NAMALWA (cell line): ENCODE measurements at places on chromosomes 12 and 14.

DNA sequence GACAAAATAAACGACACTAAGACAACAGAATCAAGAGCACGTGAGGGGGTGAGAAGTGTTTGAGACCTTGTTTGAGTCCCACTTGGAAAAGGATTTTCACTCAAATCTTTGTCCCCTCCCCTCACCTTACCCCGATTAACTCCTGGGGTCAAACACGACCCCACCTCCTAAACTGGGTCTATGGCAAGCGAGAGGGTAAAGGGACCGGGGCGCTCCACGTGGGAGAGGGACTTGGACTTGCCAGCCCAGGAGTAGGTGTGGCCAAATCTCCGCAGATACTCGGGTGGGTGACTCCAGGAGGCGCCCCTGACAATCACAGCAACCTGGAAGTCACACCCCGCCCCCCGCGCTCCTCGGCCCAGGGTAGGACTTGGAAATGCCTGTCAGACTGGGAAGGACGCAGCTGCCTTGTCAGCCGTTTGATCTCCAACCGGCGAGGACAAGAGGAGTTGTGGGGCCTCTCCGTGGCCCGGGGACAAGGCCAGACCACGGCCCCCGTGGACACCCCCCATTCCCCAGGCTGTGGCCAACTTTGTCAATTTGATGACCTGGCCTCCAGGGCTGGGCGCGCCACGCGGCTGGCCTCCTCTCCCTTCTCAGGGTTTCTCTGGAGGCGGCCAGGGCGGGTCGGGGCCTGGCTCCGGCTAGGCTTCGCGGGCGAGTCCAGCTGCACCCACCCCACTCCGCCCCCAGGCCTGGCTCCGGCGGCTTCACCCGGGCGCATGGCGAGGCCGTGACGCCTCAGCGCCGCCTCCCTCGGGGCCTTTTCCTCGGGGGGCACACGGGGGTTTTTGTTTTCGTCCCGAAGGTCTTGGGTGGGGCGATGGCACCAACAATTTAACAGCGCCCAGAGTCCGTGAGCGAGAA lies 1.1 kb upstream of the BCL11B start:
- no peak for DNase-seq

- no peak for DNase-seq
These were observed 377.4 kb downstream of the NAV3 start for GRCh38 chr12:78208092-78208491.

DNA sequence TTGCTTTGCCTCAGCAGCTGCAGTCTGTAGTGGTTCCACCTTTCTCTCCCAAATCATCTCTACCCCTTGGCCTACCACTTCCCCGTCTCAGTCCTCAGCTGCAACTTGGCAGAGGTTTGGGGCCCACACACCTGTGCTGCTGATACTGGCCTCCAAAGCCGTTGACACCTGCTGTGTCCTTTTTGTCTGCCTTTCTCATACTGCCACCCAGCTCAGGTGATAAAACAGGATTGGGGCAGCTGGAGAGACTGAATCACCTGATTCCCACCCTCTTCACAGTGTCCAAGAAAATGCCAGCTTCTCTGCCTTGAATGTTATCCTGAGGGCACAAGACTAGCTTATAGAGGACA lies 103.7 kb downstream of the ETV6 start:
- DNase-seq, result peak; percentile 47

DNA sequence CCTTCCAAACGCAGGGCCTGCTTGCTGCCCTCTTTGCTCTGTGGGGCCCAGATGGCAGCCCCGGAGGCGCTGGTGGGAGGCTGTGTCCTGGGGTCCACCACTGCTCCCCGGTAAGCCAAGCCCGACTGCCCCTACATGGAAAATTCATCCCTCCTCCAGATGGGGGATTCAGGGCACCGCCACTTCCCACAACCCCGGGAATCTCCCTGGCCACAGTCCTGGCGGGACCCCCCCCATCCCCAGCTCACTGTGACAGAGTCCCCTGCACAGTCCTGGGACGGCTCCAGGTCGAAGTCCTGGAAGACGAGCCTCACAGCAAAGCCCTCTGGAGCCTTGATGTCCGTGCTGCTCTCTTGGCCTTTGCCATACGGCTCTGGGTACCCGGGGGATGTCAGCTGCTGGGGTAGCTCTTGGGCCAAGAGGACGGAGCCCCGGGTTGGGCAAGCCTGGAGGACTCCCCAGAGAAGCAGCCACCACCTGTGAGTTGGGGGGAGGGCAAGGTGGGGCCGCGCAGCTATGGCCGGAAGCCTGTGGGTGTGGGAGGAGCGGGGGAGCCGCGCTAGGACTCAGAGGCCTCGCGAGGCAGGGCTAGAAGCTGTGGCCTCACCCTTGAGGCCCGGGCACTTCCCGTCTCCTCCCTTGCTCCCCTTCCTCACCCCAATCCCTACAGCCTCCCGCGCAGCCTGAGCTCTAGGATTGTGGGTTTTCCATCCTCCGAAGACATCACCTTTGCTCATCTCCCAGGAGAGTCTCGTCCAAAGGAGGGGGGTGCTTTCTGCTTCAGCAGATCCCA lies 815 bp downstream of the C1RL start:
- peak; percentile 68 for DNase-seq

DNA sequence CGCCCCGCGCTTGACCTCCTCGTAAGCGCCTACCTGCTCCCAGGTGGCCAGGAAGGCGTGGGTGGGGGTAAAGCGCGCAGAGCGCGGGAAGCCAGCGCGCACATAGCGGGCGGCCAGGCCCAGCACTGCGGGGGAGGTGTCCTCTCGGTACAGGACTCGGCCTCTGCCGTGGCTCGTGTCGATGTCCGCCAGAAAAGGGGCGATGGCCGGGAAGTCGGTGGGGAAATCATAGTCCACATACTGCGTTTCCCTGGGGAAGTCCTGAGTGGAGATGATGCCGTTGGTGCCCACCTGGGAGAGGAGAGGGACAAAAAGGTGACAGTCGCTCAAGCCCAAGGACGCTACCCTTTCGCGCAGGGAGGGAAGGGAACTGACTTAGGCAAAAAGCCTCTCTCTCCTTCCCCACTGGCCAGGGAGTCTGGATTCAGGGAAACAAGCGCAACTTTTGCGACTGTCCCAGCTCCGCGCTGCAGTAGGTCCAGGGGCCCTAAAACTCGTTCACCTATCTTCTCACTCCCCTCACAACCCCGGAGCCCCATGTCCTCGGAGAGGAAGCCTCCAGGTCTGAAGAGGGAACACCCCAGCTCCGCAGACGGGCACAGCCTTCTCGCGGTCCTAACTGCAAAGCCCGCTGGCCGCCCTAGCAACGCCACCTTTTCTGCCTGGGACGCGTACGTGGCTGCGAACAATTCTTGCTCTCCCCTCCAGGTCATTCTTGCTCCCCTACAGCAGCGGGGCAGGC lies 815 bp downstream of the NID2 start:
- no peak for DNase-seq

GRCh38 chr14:86055512-86056075 lies 525.6 kb downstream of the FLRT2 start:
- DNase-seq, result peak; percentile 17

DNA sequence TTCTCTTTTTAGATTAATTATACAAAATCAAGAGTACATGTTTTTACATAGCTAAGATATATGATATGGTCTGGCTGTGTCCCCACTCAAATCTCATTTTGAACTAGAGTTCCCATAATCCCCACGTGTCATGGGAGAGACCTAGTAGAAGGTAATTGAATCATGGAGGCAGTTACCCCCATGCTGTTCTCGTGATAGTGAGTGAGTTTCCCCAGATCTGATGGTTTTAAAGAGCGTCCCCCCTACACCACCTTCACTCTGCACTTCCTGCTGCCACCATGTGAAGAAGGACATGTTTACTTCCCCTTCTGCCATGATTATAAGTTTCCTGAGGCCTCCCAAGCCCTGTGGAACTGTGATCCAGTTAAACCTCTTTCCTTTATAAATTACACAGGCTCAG lies 21.4 kb upstream of the DRAM1 start:
- no peak for DNase-seq

DNA sequence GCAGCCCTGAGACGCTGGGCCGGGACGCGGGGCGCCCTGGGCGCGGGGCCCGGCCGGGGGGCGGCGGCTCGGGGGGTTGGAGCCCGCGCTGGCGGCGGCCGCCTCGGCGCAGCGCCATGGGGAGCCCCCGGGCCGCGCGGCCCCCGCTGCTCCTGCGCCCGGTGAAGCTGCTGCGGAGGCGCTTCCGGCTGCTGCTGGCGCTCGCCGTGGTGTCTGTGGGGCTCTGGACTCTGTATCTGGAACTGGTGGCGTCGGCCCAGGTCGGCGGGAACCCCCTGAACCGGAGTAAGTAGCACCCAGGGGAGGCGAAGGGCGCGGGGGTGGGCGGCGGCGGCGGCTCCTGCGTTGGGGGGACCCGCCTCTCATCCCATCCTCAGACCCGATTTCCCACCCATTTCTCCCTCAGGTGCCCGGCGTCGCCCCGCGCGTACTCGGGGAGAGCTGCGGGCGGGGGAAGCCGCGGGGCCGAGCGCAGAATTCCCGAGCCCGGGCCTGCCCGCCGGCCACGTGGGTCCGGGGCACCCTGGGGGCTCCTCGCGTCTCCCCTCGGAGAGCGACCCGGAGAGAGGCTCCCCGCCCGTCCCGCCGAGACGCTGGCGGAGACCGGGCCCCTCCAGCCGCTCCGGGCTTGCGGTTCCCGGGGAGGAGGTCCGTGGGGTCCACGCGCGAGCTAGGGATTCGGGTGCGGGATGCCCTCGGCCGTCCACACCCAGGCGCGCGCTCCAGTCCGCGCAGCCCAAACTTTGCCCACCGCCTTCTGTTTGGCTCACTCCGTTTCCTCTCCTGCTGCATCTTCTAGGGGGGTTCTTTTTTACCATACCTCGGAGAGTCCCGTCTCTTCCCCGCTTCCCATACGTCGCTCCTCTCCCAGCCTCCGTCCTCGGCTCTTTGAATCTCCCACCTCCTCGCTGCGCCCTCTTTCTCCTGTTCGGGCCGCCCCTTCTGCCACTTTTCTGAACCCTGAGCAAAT lies 807 bp downstream of the B4GALNT3 start:
- DNase-seq, result peak; percentile 28

- DNase-seq, result peak; percentile 50
These were observed 7.0 kb downstream of the ETNK1 start for GRCh38 chr12:22631863-22632463.

DNA sequence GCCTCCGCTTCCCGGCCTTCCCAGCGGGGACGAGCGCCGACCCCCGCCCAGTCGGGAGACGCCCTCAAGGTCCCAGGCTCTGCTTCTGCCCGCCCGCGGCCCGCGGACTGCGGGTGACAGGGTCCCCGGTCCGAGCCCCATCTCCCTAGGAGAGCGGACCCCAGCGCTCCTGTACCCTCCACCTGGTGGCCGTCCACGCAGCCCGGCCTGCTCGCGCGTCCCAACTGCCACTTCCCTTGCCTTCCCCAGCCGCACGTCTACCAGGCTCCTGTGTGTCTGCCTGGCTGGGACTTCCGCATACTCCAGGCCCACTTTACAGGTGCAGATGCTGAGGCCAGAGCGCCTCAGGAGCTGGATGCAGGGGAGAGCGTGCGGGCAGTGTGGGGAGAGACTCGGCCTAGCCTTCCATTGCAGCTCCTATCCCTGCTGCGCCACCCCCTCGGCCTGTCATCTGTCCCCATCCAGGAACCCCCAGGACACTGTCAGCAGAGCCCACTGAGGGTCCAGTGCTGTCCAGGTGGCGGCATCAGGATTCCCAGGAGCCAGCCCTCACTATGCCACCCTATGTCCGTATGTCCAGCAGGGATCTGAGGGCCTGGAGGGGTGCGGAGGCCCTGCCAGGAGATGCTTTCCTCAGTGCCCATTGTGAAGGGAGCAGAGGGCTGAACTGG lies 8.0 kb upstream of the ANKRD9 start:
- DNase-seq, result no peak

GRCh38 chr12:58668233-58668632 lies 252.1 kb downstream of the LRIG3 start:
- DNase-seq, result no peak

DNA sequence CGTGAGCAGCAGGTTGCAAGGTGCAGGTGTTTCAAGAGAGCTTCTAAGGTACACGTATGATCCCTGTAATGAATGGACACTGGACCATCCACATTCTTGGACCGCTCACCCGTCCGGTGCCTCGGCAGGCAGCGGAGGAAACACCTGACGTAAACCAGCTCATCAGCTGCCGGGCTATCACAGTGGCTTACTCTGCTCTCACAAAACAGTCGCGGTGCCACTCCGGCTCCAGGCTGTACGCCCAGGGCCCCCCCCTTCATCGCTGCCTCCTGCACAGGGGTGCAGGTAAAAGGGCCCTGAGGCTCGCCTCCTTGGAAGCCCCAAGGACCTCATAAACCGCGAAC lies 436 bp downstream of the VPS33A start:
- DNase-seq, result peak; percentile 62

DNA sequence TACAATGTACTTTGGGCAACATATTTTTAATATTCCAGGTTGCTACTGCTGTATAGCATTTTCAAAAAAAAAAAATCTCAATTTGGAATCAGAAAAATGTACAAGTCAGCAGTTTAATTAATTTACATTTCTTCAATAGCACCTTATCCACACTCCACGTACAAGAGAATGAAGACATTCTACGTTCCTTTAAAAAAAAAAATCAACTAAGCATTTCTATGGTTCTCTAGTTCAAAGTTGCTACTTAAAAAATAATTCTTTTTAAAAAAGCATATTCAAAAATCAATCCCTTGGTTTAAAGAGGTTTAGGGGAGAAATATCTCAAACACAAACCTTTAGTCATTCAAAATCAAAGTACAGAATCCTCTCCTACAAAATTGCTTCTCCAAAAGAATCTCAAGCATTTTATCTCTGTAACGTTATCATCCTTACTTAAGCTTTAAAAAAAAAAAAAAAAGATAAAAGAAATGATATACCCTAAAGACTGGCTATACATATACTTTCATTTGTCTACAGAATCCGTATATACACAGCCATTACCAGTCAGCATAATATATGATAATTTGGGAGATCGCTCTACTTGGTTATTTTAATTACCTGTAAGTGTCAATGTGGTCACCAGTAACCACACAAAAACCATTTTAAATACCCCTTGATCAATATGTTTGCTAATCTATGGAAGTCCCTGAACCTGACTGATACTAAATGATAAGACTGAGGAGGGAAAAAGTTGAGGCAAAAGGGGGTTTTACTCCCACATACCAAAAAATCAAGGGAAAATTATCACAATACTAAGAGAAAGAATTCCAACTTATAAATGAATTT lies 2.7 kb downstream of the MED13L start:
- DNase-seq, result no peak

DNA sequence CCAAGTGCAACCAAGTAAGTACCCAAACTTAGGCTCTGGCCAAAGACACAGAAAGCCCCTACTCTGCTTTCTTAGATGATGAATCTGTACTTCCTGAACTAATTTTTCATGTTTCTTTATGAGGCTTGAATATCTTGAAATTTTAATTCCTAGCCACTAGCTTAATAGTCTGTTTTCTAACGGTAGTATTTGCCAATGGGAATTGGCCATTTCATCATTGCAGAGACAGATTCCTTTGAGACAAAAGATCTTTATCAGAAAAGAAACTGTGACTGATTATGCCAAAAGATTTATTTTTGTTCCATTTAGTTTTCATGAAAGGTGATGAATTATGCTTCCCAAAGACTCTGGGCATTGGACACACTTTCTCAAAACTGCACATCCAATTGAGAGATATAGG lies 48.7 kb downstream of the DAD1 start:
- no peak for DNase-seq

DNA sequence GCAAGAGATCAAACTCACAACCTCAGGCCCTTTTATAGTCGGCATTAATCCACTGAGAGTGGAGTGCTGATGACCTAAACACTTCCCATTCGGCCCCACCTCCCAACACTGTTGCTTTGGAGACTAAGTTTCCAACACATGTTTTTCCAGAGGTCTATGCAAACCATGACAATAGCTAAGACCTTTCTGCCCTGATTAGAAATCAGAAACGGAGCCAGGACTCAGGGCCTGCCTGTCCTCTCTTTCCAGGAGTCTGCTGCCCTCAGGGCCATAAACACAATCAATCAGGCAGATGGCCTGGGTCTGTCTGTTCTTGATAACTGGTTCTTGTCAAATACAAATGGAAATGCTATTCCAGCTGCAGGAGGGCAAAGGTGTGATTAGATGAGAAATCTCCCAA lies 97.2 kb upstream of the PSMC1 start:
- no peak for DNase-seq
